ENCODE measurements at places on chromosomes 6 and 20.

DNA sequence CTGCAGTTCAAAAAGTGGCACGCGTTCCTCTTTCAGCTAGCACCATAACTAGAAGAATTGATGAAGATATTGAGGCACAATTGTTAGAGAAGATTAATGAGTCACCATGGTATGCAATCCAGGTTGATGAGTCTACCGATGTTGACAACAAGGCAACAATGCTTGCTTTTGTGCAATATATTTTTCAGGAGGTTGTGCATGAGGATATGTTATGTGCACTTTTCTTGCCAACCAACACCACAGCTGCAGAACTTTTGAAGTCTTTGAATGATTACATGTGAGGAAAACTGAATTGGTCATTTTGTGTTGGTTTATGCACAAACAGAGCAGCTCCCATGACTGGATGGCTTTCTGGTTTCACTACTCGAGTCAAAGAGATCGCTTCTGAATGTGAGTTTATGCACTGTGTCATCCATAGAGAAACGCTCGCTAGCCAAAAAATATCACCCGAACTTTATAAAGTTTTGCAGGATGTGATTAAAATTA is 129.3 kb upstream of the SLC24A3 start:
- DNase-seq, result no peak

GRCh38 chr6:100126790-100127484 is 132.9 kb upstream of the MCHR2 start:
- no peak for DNase-seq

- no peak for DNase-seq
These were observed 158.1 kb downstream of the QKI start for GRCh38 chr6:163572612-163573011.

DNA sequence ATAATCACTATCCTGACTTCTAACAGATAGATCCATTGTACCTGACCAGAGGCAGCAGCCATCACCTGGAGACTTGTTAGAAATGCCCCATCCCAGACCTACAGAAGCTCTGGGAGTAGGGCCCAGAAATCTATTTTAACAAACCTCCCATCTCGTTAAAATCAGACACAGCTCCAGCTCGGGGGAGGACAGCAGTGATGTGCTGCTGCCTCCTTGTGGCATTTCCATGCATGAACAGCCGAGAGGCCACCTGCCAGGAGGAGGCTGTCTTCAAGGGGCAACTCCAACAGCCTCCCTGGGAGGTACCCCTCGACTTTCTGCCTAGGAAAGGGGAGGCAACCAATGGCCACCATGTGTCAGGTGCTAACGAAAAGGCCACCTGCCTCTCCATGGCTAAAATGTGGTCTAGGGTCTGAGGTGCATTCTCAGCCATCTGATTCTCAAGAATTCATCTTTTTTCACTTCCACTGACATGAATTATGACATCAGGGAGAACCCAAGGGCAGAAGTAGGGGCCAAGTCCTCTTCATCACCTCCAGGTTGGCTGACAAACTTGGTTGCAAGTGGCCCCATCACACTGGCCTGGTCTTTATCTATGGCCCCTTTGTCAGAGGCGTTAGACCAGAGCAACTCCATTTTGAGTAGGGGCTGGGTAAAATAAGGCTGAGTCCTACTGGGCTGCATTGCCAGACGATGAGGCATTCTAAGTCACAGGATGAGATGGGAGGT is 12.2 kb upstream of the KCNK15 start:
- DNase-seq, result peak; percentile 27

- DNase-seq, result no peak
These were observed 278.3 kb upstream of the PLCB4 start for GRCh38 chr20:8790442-8791074.

DNA sequence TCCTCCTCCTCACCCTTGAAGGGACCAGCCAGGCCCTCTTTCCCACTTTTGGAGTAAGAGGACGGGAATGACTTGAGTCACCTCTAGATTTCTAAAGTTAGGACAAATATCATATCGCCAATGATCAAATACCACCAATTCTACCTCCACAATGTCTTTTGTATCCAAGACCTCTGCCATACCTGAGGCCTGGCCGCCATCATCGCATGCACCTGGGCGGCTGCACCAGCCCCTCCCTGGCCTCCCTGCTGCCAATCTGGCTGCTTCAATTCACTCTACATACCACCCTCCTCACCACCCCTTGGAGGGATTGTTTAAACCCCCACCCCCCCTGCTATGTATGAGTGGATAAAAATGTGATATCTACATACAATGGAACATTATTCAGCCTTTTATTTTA is 75.0 kb upstream of the RALY start:
- no peak for DNase-seq

Data from stimulated activated CD4-positive, alpha-beta T cell treated with anti-CD3 and anti-CD28 coated beads, Interleukin-1b, Interleukin-23, amount 100 ng/mL, for 1 hour (primary cell).